ENCODE measurements at places on chromosomes 13 and 19.

- no peak for DNase-seq
Observed at GRCh38 chr19:3374369-3375112, 8.2 kb downstream of the NFIC start.

DNA sequence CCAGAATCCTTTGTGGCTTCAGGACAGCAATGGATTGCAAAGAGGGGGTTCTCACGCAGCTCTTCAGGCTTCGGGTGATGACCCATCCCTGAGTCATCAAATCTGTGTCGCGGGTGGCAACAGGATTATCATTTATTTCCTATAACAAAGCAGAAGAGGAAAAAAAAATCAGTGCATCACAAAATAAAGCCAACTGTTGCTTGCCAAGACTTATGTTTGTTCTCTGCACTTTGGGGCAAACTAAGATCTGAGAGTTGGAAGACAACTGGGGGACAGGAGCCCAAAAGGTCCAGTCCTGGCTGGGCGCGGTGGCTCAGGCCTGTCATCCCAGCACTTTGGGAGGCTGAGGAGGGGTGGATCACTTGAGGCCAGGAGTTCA lies 6.4 kb downstream of the GNA15 start:
- no peak for DNase-seq

- no peak for DNase-seq
Observed at GRCh38 chr19:8373867-8374813, 10.2 kb downstream of the ANGPTL4 start.

- DNase-seq = no peak
Observed at GRCh38 chr13:110103026-110103425, 203.9 kb downstream of the COL4A1 start.

GRCh38 chr19:55441319-55441691 lies 1.8 kb downstream of the SHISA7 start:
- no peak for DNase-seq

DNA sequence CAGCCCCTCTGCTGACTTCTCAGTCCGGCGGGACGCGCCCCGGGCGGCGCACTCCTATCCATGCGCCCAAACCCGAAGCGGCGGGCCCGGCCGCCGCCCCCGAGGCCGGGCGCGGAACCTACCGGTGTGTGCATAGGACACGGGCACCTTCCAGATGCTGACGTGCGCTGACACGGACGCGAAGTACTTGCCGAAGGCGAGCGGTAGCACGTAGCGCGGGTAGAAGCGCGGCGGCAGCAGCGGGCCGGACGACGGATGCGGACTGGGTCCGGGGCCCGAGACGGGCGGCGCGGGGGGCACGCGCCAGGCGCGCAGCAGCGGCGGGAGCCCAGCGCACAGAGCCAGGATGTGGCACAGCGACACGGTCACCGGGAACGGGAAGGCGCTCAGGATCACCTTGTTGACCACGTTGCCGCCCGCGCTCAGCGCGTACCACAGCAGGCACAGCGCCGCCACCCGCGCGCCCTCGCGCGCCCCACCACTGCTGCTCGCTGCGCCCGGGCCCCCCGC lies 338 bp downstream of the SLC35E1 start:
- peak; percentile 20 for DNase-seq

DNA sequence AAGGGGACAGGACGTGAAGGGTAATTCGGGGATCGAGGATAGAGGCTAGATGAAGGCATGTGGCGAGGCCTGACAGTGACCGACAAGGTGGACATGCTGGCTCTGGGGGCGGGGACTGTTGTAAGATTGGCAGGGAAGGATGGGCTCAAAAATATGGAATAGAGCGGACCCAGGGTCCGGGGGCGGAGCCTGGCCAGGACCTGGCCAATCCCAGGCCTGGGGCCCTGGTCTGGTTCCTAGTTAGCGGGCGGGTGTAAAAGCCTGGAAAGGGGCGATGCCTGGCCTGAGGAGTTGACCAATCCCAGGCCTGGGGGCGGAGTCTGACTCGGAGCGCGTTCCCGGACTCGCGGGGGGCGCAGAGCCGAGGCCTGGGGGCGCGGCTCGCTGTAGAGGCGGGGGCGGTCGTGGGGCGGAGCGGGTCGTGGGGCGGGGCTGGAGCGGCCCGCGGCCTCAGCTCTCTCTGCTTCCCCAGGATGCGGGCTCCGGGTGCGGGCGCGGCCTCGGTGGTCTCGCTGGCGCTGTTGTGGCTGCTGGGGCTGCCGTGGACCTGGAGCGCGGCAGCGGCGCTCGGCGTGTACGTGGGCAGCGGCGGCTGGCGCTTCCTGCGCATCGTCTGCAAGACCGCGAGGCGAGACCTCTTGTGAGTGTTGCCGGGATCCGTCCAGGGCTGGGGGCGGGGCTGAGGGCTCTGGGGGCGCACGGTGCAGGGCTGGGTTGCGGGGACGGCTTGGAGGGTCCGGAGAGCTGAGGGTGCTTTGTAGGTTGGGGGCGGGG lies at the start of gene SLC27A1:
TSS of gene SLC27A1 (plus strand) at position 457 of the 774 bp plus-strand sequence. CDS start at position 474, 17 bp downstream.
- DNase-seq = peak; percentile 99

GRCh38 chr19:11378319-11379189 lies 4.1 kb downstream of the SWSAP1 start:
- peak; percentile 74 for DNase-seq

GRCh38 chr19:470701-471100 lies 9.9 kb upstream of the SHC2 start:
- no peak for DNase-seq

DNA sequence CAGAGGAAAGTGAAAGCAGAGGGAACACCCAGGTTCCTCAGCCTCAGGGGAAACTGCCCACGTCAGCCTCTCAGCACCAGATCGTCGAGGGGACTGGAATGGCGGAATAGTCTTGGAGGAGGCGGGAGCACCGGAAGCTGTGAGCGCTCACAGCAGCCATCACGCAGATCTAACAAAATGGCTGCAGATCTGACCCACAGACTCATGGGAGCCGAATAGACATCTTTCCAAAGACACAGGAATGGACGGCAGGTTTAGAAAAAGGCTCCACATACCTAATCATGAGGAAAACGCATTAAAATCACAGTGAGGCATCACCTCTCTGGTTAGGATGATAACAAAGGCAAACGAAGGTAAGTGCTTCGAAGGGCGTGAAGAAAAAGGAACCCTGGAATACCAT lies 11.8 kb upstream of the LILRA2 start:
- DNase-seq = no peak

- DNase-seq = no peak
Observed at GRCh38 chr13:24557081-24557480, 44.5 kb upstream of the PARP4 start.

DNA sequence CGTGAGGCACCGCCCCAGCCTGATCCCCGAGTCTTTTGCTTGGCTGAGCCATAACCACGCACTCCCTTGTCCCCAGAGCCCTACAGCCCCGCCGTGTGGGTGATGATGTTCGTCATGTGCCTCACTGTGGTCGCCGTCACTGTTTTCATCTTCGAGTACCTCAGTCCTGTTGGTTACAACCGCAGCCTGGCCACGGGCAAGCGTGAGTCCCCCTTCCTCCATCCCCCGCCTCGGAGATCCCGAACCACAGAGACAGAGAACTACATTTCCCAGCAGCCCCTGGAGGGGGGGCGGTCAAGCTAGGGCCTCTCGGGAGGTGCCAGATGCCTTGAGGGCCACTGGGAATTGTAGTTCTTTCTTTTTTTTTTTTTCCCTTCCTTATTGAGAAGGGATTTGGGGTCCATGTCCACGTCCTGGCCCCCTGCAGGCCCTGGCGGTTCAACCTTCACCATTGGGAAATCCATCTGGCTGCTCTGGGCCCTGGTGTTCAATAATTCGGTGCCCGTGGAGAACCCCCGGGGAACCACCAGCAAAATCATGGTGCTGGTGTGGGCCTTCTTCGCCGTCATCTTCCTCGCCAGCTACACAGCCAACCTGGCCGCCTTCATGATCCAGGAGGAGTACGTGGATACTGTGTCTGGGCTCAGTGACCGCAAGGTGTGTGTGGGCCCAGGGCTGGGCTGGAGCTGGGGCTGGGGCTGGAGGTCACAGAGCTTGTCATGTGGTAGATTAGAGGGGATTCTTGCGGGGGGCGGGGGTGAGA lies 25.9 kb downstream of the GRIN2D start:
- peak; percentile 50 for DNase-seq

DNA sequence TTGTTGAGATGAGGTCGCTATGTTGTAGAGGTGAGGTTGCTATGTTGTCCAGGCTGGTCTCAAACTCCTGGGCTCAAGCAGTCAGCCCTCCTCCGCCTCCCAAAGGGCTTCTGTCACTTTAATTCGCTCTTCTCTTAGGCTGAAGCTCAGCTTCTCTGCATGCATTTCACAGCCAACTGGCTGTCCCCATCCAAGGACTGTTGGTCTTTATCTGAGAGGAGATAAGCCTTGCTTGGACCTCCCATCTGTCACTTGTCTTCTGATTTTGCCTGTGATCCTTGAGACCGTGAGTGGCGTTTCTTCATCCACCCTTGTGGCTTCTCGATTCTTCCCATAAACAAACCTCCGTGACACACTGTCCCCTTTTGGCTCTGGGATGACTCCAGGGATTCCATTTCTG lies 24.4 kb downstream of the CERS1 start:
- no peak for DNase-seq

GRCh38 chr13:94414141-94414540 lies 65.3 kb downstream of the DCT start:
- DNase-seq = no peak

DNA sequence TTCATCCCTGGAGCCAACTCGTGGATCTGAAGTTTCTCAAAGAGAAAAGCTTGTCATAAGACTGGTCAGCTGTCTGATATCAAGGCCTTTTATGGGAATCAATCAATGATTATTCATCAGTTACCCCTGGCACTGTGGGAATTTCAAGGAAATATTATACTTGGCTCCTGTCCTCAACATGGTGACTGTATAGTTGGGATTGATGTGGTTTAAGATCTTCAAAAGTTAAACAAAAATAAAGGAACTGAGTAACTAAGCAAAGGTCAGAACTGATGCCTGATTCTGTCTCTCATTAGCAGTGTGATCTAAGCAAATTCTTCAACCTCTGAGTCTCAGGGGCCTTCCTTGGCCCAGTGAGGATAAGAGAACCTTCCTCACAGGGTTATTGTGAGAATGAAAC lies 22.2 kb upstream of the SERPINE3 start:
- no peak for DNase-seq

GRCh38 chr13:47594833-47595232 lies 406.2 kb downstream of the SUCLA2 start:
- DNase-seq = no peak

DNA sequence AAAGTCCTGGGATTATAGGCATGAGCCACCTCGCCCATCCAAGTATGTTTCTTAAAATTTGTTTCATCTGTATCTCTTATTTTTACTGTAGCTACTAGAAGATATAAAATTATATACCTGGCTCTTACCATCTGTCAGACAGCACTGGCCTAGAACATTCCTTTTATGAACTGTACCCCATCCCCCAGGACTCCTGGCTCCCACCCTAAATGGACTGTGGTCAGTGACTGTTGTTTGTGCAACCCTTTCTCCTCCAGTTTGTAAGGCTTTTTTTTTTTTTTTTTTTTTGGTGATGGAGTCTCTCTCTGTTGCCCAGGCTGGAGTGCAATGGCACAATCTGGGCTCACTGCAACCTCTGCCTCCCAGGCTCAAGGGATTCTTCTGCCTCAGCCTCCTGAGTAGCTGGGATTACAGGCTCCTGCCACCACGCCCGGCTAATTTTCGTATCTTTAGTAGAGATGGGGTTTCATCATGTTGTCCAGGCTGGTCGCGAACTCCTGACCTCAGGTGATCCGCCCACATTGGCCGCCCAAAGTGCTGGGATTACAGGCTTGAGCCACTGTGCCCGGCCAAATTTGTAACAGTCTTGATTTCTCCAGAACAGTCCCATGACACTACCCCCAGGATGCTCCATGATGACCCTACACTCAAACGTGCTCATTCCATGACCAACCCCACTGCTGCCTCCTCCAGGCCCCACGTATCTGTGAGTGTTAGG lies 2.5 kb downstream of the NDUFA3 start:
- no peak for DNase-seq

- no peak for DNase-seq
Observed at GRCh38 chr19:30309176-30309575, 63.0 kb upstream of the ZNF536 start.

- DNase-seq = no peak
Observed at GRCh38 chr19:57850553-57851017, 926 bp downstream of the ZNF587 start.
